ENCODE measurements at places on chromosomes 5 and 9.

- no peak for DNase-seq
Observed at GRCh38 chr9:76542360-76542759, 83.4 kb downstream of the GCNT1 start.

- DNase-seq = no peak
Observed at GRCh38 chr9:128792978-128793686, 6.1 kb downstream of the TBC1D13 start.

DNA sequence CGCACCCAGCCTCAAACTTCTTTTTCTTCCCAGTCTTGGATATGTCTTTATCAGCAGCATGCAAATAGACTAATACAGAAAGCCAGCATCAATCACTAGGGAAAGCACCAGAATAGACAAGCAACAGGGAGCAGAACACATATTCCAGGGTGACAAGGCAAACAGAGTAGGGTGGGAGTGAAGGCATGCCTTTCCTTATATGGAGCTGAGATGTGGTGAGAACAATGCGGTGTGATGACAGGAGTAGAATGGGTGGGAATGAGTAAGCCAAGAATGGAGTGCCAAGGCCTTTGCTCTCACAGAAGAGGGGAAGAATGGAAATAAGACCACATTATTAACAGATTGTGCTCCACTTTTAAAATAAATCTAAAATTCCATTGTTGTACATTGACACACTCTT is 115.6 kb downstream of the CETN3 start:
- DNase-seq = no peak

DNA sequence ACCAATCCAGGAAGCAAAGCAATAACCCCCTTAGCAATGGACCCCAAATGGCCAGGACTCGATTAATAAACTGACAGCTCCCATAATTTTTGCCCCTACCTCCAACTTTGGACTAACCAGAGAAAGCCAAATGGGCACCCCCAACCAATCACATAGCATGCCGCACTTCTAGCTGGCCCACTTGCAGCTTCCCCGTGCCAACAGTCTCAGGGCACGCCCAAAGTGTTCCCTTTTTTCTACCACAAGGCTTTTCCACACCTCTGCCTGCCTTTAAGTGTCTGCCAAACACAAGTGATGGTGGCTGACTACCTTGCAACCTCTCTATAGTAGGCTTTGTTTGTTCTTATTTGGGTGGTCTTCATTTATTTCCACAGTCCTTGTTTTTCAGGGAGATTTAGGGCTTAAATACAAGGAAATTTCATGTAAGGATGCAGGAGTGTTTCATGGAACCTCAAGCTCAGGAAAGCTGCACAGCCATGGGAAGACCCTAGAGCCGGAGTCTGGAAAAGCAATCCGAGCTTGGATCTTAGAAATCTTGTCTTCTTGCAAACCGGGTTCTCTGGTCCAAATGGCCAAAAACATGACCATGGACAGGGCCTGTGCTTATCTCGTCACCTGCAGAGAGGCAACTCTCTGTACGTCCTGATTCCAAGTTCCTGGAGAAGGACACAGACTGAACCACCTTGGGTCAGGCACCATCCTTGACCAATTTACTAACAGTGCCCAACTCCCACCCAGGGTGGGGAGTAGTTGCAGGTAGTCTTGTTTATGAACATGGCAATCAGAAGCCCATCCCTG is 89.2 kb downstream of the THBS4 start:
- no peak for DNase-seq

GRCh38 chr5:154098465-154098864 is 59.7 kb downstream of the MFAP3 start:
- no peak for DNase-seq

DNA sequence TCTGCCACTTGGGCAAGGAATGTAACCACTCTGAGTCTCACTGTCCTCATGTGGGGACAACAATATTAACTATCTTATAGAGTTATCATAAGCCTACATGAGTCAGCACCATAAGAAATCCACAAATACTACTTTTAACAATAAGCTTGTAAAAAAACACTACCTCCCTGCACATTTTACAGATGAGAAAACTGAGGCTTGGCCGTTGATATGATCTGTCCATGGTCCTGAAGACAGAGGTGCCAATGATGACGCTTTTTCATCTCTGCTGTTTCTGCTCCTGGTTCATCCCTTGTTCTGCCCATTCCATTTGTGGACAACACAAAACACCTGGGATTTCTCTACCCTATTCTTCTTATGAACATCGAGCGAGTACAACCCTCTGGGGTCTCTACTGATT is 23.4 kb upstream of the STRBP start:
- no peak for DNase-seq

GRCh38 chr9:29806937-29807618 is 2233.8 kb upstream of the C9orf72 start:
- DNase-seq = no peak

- no peak for DNase-seq
Observed at GRCh38 chr5:33364406-33364805, 76.4 kb upstream of the TARS1 start.

GRCh38 chr5:159990506-159990905 is 18.4 kb upstream of the TTC1 start:
- DNase-seq = no peak

DNA sequence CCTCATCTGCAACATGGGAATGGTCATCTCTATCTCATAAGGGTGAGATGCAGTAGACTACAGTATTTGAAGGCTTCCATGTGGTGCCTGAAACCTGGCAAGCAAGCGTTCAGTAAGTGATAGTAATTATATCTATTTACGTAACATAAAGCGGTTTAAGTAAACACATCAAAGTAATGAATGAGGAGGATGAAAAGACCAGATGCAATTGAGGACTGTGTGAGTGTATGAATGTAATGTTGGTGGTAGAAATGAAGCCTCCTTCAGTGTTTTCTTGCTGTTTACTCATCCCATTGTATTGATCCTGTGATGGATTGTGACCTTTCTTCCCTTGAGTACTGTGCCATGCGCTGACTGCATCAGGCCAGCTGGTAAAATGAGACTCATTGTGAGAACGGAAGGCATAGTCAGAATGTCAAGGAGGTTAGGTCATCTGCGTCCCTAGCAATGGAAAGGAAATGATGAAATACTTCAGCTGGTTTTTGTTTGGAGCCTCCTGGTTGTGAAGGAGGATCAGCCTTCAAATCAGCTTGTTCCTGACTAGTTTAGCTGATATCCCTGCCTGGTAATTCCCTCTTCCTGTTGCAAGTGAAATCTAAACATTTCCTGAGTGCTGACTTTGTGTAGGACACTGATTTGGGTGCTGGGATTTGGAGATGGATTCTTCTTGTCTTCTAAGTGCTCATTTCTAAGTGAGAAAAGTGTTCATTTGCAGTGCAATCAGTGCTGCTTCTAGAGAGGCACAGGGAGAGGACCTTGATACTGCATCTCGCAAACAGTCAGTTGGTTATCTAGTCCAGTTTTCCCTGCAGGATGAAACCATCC is 35.6 kb downstream of the TNFSF8 start:
- DNase-seq = peak; percentile 29

DNA sequence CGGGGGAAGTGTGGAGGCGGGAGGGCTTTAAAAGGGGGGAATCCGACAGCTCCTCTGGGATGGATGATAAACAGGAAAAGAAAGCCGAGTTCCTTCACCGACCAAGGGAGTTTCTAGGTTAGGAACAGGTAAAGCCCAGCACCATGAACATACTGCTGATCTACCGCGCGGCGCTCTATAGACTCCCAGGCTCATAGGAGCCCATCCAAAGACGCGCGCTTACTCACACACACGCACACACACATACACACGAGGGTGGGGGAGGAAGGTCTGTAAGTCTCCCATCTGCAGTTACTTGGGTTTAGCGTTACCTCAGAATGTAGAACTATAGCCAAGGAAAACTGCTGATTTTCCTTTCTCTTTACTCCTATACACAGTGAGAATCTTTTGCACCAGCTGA is 2.6 kb upstream of the GABRB2 start:
- DNase-seq = no peak

Measured in activated naive CD4-positive, alpha-beta T cell treated with anti-CD3 and anti-CD28 coated beads, Interleukin-2, amount 50 U/mL, for 16 hours (primary cell).